ENCODE measurements at places on chromosomes 11 and 22.

GRCh38 chr22:45880091-45880715 lies 96.8 kb downstream of the WNT7B start:
- peak; percentile 65 for DNase-seq

DNA sequence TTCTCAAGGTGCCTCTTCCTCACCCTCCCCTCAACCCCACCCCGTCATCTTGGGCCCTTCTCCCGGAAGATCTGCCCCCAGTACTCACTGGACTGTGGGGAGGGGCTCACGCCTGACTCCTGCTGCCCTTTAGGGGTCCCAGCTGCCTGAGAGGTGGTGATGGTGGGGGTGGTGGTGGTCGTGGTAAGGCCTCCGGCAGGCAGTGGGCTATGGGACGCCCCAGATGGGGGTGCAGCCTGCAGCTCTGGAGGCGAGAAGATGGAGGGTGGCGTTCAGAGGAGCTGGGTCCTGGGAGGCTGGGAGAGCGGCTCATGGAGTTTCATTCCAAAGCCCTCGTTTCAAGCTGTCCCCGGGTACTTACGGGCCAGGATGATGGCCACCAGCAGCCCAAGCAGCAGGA lies 820 bp downstream of the MFRP start:
- DNase-seq = no peak

GRCh38 chr22:25120761-25121212 lies 78.9 kb upstream of the CRYBB3 start:
- no peak for DNase-seq

- no peak for DNase-seq
Observed at GRCh38 chr11:68632802-68633201, 51.5 kb upstream of the GAL start.

GRCh38 chr11:122721964-122722266 lies 66.4 kb downstream of the UBASH3B start:
- no peak for DNase-seq

DNA sequence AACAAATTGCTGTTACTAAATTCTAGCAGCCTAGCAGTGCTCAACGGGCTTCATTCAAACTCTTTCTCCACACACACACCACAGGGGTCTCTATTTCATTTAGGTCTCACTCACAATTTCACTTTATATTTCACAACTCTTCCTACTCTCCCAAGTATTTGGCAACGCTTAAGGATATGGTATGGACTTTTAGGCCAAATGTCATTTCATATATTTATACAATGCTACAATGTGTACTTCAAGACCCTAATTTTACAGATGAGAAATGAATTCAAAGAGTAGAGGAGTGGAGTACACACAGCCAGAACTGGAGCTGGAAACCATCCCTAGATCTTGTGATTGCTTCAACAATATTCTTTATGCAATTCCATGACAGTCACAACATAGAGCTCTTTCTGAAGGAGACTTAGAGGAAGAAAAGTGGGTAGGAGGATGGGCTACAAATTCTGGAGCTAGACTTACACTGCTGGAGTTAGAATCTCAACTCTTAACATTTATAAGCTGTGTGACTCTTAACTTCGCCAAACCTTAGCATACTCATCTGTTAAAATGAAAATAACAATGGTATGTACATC lies 2.5 kb upstream of the MS4A13 start:
- DNase-seq = no peak

DNA sequence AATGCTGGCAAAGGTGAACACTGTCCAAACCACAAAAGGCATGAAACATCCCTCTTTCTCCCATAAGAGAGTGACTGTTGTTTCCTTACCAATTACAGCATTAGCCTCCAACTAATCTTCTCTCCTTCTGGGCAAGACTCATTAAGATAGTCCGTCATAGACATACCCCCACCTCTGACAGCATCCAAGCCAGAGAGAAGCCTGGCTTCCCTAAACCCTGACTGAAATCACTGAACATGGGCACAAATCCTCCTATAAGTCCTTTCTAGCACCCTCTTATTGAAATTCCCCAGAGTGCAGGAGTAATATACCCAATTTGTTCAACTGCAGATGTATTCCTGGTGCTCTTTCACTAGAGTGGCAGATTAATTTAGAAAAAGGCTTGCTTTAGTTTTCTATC lies 1.7 kb upstream of the RNASEH2C start:
- DNase-seq = no peak

GRCh38 chr11:1175461-1176223 lies 17.9 kb downstream of the MUC5AC start:
- DNase-seq = no peak

DNA sequence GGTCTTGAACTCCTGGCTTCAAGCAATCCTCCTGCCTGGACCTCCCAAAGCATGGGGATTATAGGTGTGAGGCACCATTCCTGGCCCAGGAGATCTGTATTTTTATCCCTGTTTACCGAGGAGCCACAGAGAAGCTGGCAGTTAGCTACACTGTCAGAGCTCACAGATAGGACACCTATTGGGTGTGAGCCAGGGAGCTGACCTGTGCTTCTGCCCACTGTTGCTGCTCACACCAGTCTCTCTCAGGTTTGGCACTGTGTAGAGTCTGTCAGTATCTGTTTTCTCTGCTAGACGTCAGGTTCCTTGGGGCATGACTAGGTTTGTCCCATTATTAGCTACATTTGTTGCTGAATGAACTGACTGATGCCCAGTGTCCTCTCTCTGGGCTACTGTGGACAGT lies 17.5 kb downstream of the PPP6R2 start:
- DNase-seq = no peak

- DNase-seq = peak; percentile 48
Observed at GRCh38 chr22:19884161-19884953, 29.7 kb upstream of the GNB1L start.

GRCh38 chr11:125114518-125114917 lies 3.1 kb upstream of the TMEM218 start:
- no peak for DNase-seq

DNA sequence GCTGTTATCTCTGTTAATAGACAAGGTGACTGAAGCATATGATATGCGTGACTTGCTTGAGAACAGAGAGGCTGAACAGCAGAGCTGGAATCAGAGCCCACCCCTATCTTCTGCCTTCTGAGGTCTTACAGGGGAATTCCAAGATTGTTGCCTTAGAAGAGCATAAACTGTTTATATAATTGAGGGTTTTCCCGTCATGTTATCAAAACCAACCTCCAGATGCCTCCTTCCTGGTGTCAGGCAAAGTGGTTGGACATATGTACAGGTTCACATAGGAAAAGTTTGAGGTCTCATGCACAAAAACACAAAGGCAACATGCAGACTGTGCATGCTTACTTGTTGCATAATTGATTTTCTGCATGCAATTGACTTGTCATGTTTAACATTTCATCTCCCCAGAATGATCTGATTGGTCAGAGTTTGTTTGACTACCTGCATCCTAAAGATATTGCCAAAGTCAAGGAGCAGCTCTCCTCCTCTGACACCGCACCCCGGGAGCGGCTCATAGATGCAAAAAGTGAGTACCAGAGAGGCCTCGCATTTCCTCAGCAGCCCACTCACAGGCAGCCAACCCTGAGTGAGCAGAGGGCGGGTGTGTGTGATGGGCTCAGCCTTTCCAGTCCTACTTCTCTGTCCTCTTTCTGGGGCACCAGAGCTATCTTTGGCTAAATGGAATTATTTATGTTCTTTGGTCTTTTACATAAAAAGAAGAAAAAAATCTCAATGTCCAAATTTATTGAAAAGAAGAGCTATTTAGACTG lies 88.9 kb downstream of the BMAL1 start:
- DNase-seq = no peak

DNA sequence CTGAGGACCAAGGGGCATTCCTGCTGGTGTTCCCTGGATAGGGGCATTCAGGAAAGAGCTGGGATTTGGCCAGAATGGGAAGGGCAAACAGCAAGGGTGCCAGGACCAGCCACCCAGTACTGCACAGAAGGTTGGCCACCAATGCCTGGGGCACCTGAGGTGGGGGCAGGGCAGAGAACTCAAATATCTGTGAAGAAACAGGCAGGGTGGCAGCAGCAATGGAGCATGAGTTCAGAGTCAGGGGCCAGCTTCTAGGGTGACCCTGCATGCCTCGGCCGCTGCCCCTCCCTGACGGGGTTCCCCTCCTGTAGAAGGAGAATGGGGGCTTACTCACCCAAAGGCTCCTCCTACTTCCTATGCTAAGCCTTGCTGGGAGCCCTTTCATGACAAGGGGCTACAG lies 79.3 kb upstream of the SHANK2 start:
- DNase-seq = peak; percentile 38

All from left forelimb (tissue), 1 donor.